Activated T-helper 1 cell treated with anti-CD3 and anti-CD28 coated beads, Interleukin-12 subunit alpha, Interleukin-12 subunit beta, Interleukin-2, Interleukin-4 antibody, amounts not matched to agents 30 ng/mL and 10 ng/mL and 1 ng/mL, durations not matched to agents 14 hours and 24 hours and 36 hours (primary cell): ENCODE measurements at places on chromosomes 1 and 21. TPM values are rescaled to one million over a fixed set of nuclear protein-coding genes. Genes with fewer than 3 reads are reported as not detected.

The HRNR gene
- total RNA-seq: not detected in 2 replicates

The CCDC30 gene
- total RNA-seq: 1.0 and 1.9 TPM in 2 replicates

The PFDN2 gene
- total RNA-seq: 147 and 164 TPM in 2 replicates

The ZNF670 gene
- 2.5 and 2.9 TPM in 2 replicates for total RNA-seq

The PIK3R3 gene
- 3.6 TPM in 2 replicates for total RNA-seq

The MTX1 gene
- 61.8 and 62.3 TPM in 2 replicates for total RNA-seq

The SETDB1 gene
- total RNA-seq: 60.6 and 63.7 TPM in 2 replicates

The REN gene
- not detected in 2 replicates for total RNA-seq

The NES gene
- not detected in 2 replicates for total RNA-seq

The EXOSC10 gene
- total RNA-seq: 93.5 and 103 TPM in 2 replicates

The ADCY10 gene
- total RNA-seq: not detected in 2 replicates

The PTGS2 gene
- 0.67 and 0.71 TPM in 2 replicates for total RNA-seq

The LINGO4 gene
- total RNA-seq: 0.07 and 0.10 TPM in 2 replicates

The C1orf53 gene
- total RNA-seq: 0.81 and 1.3 TPM in 2 replicates

The RASSF5 gene
- 220 and 221 TPM in 2 replicates for total RNA-seq

The SERPINC1 gene
- 0.26 TPM in 1 of 2 replicates, not detected in the other for total RNA-seq

The NCSTN gene
- 74.8 and 81.6 TPM in 2 replicates for total RNA-seq

The RAVER2 gene
- total RNA-seq: 0.34 and 0.36 TPM in 2 replicates

The CACNA1S gene
- not detected in 2 replicates for total RNA-seq

The PTPRC gene
- total RNA-seq: 512 and 516 TPM in 2 replicates

The HUNK gene
- total RNA-seq: 0.29 TPM in 1 of 2 replicates, not detected in the other

The SYNC gene
- total RNA-seq: 0.05 TPM in 1 of 2 replicates, not detected in the other

The S100A14 gene
- 0.16 TPM in 1 of 2 replicates, not detected in the other for total RNA-seq

The CD247 gene
- total RNA-seq: 237 and 238 TPM in 2 replicates

The KRTAP12-2 gene
- not detected in 2 replicates for total RNA-seq

The MSH4 gene
- total RNA-seq: 0.39 and 0.54 TPM in 2 replicates

The RUNX3 gene
- total RNA-seq: 133 and 140 TPM in 2 replicates

The SOAT1 gene
- 48.7 and 49.0 TPM in 2 replicates for total RNA-seq

The KCNT2 gene
- total RNA-seq: not detected in 2 replicates

The RNU1-1 gene
- 2,178 and 3,041 TPM in 2 replicates for total RNA-seq

The CENPS gene
- 22.1 and 23.4 TPM in 2 replicates for total RNA-seq

The OLFML2B gene
- not detected in 2 replicates for total RNA-seq

The TFF3 gene
- total RNA-seq: not detected in 2 replicates

The BATF3 gene
- total RNA-seq: 89.8 and 94.9 TPM in 2 replicates

The HSPB7 gene
- not detected in 2 replicates for total RNA-seq

The DNAJC8 gene
- 95.4 and 97.1 TPM in 2 replicates for total RNA-seq

The ANGPTL1 gene
- total RNA-seq: not detected in 2 replicates

The CFHR1 gene
- total RNA-seq: not detected in 2 replicates

The ZNF593OS gene
- not detected in 2 replicates for total RNA-seq

The GPR25 gene
- not detected in 2 replicates for total RNA-seq

The KRTAP19-7 gene
- not detected in 2 replicates for total RNA-seq

The ENAH gene
- 0.05 and 0.23 TPM in 2 replicates for total RNA-seq

The OTUD3 gene
- 10.2 and 16.1 TPM in 2 replicates for total RNA-seq

The SFN gene
- total RNA-seq: 0.47 and 0.78 TPM in 2 replicates

The KIF17 gene
- total RNA-seq: not detected in 2 replicates
